ENCODE measurements at places on chromosomes 1 and 21.

DNA sequence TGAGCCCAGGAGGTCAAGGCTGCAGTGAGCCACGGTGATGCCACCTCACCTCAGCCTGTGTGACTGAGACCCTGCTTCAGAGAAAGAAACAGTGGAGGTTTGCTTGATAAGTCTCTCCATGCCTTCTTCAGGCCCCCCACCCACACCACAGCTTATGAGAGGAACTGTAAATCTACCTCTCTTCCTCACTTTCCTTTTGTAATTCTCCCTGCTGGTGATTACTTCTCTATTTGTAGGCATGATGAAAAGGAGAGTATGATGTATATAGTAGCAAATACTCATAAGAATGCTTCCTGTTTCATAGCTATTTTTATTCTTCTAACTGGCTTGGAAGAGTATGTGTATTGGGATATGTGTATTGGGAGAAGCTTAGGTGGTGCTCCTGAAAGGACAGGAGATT is 186.3 kb downstream of the VPS13D start:
- DNase-seq: no peak

DNA sequence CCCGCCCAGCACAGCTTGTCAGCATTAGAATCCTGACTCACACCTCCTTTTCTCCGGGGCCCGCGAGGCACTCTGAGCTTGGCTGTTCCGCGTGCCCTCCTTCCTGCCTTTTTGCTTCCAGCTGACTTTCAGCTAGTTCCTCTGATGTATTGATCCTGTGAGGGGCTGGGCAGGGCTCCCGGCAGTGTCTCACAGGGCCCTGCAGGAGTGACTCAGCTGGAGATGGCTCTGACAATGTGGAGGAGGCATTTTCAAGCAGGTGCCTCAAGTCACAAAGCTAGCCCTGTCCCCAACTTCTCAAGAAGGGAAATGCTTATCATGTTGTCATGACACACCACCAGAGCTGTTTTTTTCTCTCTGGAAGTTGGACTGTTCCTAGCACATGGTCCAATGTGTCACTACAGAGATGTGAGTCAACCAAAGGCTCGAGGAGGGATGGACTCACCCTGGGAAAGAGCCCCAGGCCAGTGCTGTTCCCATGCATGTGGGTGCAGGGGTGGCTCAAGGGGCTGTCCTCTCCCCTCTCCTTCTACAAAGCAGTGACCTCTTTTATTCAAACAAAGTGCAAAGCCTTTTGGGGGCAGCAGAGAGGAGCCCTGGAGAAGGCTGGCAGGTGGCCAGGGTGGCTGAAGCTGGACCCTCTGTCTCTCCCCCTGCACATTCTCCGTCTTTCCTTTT is 30.6 kb downstream of the SYT6 start:
- DNase-seq: no peak

DNA sequence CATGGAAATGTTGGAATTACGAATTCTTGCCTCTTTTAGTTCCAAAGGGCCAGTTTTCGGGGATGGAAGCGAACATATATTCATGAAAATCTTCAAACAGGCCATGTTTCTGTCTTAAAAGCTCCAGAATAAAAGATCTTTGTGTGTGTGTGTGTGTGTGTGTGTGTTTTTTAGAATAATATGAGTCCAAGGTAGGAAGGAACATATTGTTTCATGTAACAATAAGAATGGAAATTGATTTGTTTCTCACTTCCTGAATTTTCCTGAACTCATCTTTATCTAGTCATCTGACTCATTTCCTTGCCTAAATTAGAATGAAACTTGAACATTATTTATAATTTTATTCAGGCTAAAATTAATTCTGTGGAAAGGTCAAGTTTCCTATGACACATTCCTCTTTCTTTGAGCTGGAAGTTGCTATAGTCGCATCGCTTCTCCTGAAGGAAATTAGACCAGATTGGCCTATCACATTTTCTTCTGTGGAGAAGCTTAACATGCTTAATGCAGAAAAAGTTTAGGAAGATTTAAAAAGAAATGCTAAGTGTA is 805.1 kb upstream of the ADAMTS5 start:
- no peak for DNase-seq

DNA sequence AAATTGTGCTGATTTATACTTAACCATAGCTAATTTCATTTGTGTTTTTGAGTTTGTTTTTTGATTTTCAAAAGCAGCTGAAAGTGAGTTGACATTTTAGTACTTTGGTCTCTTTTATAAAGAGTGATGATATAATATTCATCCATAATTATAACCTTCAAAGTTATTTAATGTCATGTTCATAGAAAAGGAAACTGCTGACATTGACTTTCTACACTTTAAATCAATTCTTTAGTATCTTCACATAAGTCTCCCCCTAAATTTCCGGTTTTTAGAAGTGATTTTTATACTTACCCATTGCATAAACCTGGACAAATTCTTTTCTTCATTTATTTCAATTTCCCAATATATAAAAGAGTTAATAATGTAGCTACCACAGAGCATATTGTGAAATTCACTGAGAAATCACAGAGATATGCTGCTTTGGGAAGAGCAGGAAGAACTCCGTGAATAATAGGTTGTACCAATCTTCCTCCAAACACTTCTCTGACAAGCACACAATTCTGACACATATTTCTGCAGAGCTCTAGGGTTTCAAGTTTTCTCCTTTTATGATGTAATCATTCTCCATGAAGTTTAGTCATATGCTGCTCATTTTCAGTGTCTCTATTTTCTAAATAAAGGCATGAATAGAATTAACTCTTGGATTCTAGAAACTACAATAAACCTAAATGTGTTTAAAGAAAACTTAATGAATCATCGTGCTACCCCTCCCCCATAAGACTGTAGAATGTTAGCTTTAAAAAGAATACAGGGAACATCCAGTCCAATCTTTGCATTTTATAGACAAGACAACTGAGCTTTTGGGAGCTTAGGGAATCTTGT is 25.6 kb upstream of the CDC42BPA start:
- no peak for DNase-seq

DNA sequence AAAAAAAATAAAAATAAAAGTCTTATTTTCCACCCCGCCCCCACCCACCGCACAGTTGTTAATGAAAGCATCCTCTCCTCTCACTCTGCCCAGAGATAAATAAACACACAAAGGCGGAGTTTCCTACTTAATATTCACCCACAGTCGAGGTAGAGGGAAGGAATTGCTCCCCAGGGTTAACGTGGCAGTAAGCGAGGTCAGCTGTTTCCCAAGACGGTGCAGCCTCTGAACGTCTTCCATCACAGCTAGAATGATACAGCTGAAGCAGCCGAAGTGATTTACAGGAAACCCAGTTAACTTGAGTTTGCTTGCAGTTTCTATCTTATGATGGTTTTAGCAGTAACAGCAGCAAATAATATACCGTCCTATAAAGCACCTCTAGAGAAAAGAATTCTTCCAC is 283.9 kb downstream of the PBX1 start:
- DNase-seq: no peak

DNA sequence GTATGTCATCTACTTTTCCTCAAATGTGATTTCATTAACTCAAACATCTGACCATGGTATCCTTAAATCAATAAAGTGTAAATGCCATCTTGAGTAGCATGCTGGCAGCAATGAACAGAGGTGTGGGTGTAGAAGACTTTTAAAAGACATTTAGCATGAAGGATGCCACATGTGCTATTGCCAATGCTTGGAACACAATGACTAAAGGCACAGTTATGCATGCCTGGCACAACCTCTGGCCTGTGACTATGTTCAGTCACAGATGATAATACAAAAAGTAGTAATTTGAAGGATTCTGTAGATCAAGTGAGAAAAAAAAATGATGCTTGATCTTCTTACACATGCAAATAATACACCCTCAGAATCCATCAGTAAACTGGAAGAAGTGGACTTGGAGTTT is 938.9 kb upstream of the ADGRL4 start:
- no peak for DNase-seq

DNA sequence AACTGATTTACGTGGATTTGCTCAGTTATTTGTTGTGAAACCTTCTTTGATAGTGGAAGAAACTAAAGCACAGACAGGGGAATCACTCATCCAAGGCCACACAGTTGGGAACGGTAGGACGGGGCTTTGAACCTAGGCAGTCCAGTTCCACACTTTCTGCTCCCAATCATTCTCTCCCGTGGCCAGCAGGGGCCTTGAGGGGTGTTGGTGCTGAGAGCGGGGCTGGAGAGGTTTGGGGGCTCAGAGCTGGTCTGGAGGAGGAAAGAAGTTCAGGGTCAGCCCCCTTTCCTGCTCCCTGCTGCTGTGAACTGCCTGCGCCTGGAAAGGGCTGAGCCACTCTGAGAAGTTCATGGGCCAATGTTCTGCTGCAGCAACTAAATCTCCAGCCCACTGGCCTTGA is 31.4 kb upstream of the ACTL8 start:
- DNase-seq: no peak

DNA sequence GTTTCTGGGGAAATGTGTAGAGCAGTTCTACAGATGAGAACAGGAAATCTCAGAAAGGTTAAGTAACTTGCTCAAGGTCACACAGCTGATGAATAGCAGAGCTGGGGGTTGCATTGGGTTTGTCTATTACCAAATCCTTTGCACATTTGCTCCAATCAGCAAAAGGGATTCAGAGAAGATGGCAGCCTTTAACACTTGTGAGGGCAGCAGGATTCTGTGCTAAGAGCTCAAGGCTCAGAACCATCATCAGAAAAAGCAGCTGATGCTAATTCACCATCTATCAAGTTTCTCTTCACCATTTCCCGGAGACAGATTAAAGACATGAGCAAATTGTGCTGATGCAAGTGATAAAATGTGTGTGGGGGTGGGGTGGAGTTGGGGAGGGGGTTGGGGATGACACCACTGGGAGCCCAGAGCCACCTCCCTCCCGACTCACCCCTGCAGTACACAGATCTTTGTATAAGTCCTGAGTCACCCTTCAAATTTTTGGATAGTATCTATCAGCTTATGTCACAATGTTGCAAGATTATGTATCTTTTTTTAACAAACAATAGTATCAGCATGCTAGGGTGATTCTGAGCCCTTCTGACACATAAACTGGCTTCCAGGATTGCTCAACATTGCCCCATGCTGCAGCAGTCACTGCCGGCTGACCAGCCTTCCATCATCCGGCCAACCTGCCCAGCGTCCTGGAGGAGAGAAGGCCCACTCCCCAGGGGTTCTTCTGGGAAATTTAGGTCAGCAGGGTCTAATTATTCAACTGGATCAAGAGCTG is 2.8 kb upstream of the SPSB1 start:
- DNase-seq: no peak

DNA sequence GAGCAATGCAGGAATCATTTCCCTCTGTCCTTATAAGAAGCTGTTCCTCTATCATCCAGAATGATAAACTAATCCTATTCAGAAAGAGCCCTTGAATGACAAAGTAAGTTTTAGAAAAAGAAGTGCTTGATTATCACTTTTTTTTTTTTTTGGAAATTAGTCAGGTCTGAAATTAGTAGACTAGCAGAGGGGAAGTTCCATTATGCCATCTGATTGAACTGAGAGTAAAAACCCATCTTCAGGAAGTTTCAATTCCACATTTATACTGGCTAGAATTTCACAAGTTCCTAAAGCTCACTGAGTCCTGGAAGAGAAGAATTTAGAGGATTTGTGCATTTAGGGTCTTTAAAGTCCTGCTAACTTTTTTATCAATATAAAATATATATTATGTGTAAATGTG is 128.8 kb upstream of the COA6 start:
- no peak for DNase-seq

- no peak for DNase-seq
Measured at GRCh38 chr1:2451741-2452140, 24.3 kb upstream of the PLCH2 start.

GRCh38 chr1:201966171-201966570 is 10.9 kb downstream of the TIMM17A start:
- no peak for DNase-seq

- DNase-seq: no peak
Measured at GRCh38 chr1:70893381-70893780, 154.2 kb downstream of the PTGER3 start.

DNA sequence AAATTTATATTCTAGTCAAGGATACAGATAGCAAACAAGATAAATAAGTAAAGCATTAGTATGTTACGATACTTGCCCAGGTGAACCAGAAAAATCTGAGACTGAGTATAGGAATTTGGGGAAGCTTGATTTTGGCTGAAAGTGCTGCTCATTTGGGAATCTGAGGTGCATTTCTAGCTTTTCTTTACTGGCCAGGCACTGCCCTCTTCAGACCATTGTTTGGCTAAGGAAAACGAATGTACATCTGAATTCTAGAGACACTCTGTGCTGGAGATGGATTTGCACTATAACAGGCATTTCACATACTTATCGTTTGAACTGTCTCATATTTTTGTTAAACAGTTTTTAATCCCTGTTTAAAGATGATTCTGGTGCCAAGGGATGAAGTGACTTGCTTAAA is 23.4 kb downstream of the ARID1A start:
- DNase-seq: no peak

- DNase-seq: no peak
Measured at GRCh38 chr21:42835211-42835610, 44.1 kb downstream of the WDR4 start.

DNA sequence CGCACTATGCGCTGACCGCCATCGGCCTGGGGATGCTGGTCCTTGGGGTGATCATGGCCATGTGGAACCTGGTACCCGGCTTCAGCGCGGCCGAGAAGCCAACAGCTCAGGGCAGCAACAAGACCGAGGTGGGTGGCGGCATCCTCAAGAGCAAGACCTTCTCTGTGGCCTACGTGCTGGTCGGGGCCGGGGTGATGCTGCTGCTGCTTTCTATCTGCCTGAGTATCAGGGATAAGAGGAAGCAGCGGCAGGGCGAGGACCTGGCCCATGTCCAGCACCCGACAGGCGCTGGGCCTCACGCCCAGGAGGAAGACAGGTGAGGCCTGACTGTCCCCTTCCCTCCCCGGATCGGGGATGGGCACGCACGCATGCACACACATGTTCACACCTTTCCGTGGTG is 31.9 kb upstream of the FHAD1 start:
- DNase-seq: no peak

GRCh38 chr1:174626031-174627025 is 178.6 kb downstream of the GPR52 start:
- DNase-seq: no peak

- DNase-seq: no peak
Measured at GRCh38 chr1:112232848-112233247, 163.2 kb upstream of the CTTNBP2NL start.

- no peak for DNase-seq
Measured at GRCh38 chr1:171107262-171107940, 16.7 kb downstream of the FMO3 start.

DNA sequence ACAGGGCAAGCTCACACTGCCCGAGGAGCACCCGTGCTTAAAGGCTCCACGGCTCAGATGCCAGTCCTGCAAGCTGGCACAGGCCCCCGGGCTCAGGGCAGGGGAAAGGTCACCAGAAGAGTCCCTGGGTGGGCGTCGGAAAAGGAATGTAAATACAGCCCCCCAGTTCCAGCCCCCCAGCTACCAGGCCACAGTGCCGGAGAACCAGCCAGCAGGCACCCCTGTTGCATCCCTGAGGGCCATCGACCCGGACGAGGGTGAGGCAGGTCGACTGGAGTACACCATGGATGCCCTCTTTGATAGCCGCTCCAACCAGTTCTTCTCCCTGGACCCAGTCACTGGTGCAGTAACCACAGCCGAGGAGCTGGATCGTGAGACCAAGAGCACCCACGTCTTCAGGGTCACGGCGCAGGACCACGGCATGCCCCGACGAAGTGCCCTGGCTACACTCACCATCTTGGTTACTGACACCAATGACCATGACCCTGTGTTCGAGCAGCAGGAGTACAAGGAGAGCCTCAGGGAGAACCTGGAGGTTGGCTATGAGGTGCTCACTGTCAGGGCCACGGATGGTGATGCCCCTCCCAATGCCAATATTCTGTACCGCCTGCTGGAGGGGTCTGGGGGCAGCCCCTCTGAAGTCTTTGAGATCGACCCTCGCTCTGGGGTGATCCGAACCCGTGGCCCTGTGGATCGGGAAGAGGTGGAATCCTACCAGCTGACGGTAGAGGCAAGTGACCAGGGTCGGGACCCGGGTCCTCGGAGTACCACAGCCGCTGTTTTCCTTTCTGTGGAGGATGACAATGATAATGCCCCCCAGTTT is 1.3 kb downstream of the CELSR2 start:
- DNase-seq: no peak

Data from stimulated activated CD8-positive, alpha-beta memory T cell treated with anti-CD3 and anti-CD28 coated beads, Interleukin-4, amount 100 ng/mL, for 4 hours (primary cell).